ENCODE measurements at places on chromosomes 6 and 20.

DNA sequence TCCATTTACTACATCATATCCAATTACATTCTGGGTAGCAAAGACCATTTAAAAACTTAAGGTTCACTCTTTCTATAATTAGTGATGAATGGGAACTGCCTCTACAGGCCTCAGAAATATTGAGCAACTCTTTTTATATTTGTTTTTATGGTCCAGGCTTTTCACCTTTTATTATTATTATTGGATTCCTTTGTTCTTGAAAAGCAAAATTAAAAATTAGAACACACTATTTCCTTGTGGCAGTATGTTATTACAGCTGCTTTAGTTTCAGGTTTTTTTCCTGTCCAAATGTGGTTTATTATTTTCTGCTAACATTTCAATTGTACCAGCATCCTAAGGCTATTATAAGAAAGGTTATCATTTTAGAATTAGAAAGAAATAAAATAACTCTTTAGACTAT is 150.1 kb downstream of the FARS2 start:
- no peak for DNase-seq

- DNase-seq: no peak
These were observed 5.3 kb downstream of the C6orf163 start for GRCh38 chr6:87349896-87350295.

GRCh38 chr6:118514689-118515088 is 33.4 kb upstream of the PLN start:
- no peak for DNase-seq

DNA sequence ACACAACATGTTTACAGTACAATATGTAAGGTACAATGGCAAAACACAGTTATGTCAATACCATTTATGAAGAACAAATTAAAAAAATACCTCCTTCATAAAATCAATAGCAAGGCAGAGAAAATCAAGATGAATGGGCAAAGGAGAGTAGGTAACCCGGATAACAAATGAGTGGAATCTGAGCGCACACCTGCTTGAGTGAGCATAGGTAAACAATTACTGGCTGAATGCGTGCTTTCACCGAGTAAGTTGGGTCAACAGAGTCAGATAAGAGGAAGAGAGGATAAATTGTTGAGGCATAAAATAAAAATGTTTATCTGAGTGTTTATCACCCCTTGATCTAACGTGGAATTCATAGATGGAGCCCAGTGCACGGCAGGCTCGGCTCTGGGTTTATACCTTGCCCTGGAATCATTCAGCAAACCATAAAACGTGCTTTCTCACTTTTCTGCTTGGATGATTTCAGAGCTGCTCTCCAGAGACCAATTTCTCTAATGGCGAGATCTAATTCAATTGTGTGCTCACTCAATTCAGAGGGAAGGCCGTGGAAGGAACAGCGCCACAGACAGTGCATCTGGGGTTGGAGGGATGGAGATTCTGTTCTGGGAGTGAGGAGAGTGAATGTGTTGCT is 224.8 kb upstream of the MAP3K7 start:
- no peak for DNase-seq

GRCh38 chr6:150633486-150633834 is 33.8 kb downstream of the PLEKHG1 start:
- DNase-seq: no peak
